ENCODE measurements at places on chromosomes 2 and 18. TPM values are rescaled to one million over a fixed set of nuclear protein-coding genes. Genes with fewer than 3 reads are reported as not detected.

Gene SAG
- total RNA-seq: not detected

Gene ARID5A
- total RNA-seq: 6.0 TPM

Gene FBXO48
- total RNA-seq: 8.5 TPM

- DNase-seq: no peak
These were observed 17.5 kb upstream of the PKDCC start for GRCh38 chr2:42030200-42030759.

Gene UGT1A3
- total RNA-seq: not detected

Gene MATN3
- not detected for total RNA-seq

Gene IL36A
- not detected for total RNA-seq

DNA sequence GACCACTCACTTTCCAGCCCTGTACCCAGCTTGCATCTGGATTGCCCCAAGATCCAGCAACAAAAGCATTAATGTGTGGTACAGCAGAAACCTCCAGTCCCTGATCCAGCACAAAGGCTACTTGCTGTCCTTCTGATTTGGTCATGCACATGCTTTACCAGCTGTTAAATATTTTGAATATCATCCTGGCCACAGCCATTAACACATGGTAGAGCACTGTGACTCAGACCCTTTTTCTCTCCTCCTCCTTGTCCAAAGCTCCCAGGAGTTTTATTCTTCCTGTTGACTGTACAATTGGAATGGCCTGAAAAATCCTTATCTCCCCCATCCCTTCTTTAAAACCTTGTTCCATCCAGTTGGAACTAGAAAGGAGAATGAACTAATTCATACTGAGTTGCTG is 419.7 kb upstream of the TNP1 start:
- DNase-seq: no peak

- DNase-seq: no peak
These were observed 88.2 kb downstream of the HS1BP3 start for GRCh38 chr2:20562540-20563225.

Gene IL18R1
- total RNA-seq: not detected

Data from OCI-LY7 (cell line).